ENCODE measurements at places on chromosomes 1 and 21.
A peak's percentile ranks its signal among the peaks of the same experiment; 100 is the strongest.

- peak; percentile 74 for DNase-seq
Observed at GRCh38 chr1:178092878-178093493, 918 bp upstream of the RASAL2 start.

GRCh38 chr1:223035724-223036478, 107.1 kb downstream of the TLR5 start:
- DNase-seq = no peak

DNA sequence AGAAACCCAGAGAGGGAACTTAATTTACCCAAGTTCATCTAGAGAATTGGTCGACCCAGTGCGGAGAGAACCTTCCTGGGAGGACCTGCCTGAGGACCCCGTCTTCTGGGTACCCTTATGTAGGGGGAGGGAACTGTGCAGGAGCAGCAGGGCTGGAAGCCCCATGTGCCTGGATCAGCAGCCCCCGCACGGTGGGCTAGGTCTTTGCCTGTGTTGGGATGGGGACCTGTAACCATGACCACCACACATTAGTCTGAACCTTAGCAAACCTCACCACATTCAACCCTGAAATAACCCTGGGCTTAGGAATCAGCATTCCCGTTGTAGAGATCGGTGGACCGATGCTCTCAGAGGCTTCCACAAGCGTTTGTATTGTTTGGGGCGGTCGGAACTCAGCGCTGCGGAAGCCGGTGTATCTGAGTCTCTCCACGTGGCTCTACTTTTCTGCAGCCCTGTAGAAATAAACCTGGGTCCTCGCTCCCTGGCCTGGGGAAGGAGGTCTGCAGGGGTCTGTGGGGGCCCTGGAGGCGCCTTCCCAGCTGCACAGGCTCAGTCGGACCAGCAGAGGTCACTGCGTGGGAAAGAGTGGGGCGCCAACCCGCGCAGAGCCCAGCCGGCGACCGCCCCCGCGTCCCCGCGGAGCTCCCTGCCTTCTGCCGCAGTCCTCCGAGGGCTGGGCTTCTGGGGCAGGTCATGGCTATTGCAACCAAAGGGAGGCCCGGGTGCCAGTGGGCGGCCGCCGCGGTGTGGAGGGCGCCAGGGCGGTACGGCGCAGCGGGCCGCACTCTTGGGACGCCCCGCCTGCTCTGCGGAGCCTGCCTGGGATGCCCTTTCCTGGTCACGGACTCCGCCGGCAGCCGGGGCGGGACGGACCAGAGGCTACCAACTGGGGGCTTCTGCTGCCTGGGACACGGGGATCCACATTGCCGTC, 36.2 kb upstream of the KCNA10 start:
- DNase-seq = peak; percentile 59

DNA sequence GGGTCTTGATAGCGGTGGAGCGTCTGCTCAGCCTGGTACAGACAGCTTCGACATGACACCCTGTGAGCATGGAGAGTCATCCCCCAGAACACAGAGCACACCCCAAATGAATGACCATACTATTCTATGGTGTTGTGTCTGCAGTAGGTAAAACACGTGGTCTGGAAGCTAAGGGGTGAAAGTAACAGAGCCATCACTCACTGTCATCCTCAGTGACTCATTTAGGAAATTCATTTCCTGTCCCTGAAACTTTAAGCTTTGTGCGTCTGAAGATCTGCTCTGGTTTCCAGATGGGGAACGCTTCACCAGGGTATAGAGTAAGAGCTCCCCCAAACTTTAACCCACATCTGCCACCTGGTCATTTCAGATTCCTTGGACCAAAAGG, 94.8 kb upstream of the DISP3 start:
- DNase-seq = no peak

GRCh38 chr1:234614081-234614489, 4.1 kb upstream of the IRF2BP2 start:
- DNase-seq = no peak

DNA sequence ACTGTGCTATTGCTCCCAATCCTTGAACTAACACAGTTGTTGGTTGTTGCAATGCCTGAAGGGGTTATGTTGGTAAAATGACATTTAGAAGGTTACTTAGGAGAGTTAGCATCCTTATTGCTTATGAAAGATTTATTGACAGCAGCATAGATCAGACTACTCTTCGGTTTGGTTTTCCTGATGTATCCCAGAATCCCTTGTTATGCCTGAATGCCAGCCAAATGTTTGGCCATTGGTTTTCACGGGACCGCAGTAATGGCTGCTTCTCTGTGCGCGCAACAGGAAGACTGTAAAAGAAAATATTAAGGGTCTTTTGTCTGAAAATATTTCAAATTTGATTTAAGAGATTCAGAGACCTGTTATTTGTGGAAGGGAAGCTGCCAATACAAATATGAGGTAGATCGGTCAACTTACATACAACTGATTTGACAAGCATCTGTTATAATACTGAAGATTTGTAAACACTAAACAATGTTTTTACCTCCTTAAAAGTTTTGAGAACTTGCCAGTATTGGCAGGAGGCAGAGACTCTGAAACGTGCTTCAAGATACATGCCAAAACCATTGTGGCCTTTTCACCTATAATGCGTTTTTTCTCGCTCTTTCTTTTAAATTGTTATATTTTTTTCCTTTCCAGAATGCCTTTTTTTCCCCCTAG, 8.3 kb downstream of the NFIA start:
- no peak for DNase-seq

DNA sequence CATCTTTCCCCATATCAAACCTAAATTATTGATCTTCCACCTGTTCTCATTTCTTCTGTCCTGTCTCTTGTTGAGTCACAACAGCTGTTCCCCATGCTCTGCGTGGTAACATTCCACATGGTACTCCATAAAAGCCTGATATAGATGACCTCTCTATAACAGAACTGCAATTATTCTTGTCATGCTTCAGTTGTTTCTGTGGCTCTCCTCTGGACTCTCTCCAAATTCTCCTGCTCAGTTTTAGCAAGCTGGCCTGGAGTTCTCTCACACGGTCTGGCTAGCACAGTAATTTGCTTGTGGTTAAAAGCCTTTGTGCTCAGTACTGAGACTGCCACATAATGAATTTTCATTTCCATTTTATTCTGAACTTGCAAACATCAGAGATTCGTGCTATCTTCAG, 10.6 kb upstream of the LRRC39 start:
- DNase-seq = peak; percentile 71

GRCh38 chr1:173411835-173412742, 65.0 kb upstream of the PRDX6 start:
- no peak for DNase-seq

DNA sequence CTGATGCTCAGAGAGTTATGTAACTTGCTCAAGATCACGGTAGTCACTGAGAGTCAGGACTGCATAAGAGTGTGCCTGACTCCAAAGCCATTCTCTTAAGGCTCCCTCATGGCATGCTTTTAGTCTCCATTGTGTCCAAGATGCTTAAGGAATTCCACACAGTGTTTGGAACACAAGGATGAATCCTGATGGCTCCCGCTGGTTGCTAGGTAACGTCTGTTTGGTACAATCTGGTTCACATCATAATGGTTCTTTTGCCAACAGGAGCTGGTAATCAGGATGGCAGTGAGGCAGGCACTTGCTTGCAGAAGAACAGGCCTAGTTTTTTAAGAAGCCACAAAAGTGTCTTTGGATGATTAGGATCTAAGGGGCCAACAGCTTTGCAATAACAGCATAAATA, 436.5 kb upstream of the DAB1 start:
- DNase-seq = no peak

- no peak for DNase-seq
Observed at GRCh38 chr1:162366149-162366548, 10.5 kb downstream of the SPATA46 start.

DNA sequence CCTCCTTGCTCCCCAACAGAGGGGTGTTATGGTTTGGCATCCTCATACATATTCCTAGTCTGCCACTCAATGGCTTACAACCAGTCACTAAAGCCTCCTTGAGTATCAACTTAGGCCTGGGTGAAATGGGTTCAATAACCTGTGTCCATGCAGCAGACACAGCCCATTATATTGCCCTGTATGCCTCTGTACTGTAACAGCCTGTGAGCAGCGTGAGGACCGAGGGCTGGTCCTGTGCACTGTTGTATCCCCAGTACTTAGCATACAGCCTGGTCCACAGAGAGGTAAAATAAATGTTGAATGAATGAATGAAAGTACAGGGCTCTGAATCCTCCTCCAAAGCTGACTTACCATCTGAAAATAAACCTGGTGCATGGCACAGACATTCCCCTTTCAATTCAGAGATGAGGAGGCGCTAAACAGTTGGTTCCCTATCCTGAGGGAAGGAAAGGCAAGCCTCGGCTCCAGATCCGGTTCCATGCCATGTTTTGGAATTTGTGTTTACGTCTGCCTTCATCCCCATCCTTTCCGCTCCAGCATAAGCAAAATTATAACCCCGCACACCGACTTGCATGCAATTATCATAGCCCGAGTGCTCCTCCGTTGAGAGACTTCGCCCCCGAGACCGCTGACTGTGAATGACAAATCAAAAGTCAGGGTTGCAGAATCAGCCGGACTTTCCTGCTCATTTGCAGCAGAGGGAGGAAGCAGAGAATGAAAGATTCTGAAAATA, 45.0 kb upstream of the DNAJC6 start:
- peak; percentile 93 for DNase-seq

DNA sequence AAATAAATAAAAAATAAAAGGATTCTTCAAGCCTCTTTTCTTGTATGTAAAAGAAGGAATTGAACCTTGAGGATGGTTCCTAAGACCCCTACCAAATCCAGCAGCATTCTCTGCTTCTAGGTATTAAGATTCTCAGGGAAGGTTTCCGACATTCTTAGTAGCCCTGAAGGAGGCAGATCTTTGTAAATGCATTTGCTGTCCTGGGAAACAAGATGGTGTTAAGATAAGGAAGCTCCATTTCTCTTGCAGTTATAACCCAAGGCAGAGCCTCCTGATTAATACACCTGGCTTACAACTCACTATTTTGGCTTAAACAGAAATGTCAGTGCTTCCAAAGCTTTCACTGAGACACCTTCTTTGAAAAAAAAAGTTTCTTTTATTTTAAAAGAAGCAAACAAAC, 393.8 kb downstream of the DISC1 start:
- DNase-seq = no peak

DNA sequence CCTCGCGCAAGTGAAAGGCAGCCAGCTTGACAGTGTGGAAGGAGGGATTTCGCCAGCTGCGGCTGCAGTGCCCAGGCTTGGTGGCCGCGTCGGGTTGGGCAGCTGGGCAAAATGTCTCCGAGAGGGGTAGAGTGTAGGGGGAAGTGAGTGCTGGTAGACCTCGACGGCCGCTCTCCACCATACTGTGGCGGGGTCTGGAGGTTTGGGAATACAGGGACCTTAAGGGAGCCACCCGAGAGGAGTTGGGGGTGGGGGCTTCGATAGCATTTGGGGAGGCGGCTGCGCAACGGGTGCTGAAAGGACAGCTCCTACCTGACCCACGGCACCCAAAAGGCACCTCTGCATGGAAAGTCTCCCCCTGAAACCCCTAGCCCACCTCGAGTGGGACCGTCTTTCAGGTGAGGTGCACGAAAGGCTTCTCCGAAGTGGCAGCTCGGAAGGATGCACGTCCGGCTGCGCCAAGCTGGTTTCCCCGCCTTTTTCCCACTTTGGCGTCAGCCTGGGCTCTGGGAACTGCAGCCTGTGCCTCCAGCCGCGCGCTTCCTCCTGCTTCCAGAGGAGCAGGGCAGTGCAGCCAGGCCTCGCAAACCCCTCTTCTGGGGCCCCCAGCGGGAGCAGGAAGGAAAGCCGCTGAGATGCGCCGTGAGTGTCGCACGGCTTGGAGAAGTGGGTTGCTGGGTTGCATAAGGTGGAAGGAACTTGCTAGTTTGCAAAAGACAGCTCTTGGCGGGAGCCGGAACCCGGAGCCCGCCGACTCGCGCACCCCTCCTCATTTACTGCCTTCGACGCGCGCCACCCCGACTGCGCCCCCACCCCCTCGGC, 531 bp upstream of the HMGN2 start:
- peak; percentile 84 for DNase-seq

DNA sequence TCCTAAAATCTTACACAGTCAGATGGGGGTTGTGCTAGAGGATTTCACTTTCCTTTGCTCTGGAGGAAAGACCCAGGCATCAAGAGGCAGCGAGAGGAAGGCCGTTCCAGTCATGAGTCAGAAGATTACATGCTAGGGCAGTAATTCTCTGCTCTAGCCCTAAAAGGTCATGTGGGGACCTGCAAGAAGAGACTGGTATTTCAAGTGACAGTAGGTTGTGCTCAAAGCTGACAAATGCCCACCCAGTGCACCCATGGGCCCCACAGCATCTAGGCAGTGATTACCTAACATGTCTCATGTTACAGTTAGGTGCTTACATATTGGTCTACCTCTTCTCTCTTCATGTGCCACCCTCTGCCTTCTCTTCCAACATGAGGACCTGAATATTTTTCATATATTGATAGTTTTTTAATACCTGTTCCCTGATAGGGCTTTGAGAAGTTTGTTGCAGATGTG, 99.7 kb upstream of the BEND5 start:
- no peak for DNase-seq

DNA sequence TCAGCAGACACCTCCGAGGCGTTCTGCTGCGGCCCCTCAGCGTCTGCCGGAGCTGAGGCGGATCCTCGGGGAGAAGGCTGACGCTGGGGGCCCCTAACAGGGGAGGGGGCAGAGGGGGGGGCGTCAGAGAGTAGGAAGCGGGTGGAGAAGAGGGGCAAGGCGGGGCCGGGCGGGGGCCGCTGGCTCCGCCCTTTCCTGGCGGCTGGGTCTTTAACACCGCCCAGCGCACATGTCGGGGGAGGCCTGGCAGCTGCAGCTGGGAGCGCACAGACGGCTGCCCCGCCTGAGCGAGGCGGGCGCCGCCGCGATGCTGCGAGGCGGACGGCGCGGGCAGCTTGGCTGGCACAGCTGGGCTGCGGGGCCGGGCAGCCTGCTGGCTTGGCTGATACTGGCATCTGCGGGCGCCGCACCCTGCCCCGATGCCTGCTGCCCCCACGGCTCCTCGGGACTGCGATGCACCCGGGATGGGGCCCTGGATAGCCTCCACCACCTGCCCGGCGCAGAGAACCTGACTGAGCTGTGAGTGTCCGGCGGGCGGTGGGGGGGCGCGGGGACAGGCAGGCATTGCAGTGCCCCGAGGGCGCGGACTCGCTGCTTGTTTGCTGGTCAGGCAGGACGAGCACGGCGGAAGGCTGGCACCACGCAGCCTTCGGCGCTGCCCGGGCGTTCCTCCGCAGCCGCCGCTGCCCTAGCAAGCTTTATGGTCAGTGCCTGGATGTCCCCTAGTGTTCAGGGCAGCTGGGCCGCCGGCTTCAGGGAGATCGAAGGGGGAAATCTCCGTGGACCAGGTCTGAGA, at the start of gene NTRK1:
TSS of gene NTRK1 (plus strand) at position 238 of the 796 bp plus-strand sequence. CDS start at position 308, 70 bp downstream.
- peak; percentile 85 for DNase-seq

Data from NCI-H524 (cell line).